GM06990 (cell line): ENCODE measurements at places on chromosomes 12 and 14.

DNA sequence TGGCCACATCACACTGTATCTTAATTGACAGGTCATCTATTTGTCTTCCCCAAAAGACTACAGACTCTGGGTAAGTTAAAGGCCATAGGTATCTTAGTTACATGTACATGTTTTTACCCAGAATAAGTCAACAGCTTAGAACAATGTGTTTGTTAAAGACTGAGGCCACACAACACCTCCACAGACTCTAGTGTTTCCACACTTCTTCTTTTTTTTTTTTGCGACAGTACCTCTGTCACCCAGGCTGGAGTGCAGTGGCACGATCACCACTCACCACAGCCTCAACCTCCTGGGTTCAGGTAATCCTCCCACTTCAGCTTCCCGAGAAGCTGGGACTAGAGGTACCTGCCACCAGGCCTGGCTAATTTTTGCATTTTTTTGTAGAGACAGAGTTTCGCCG lies 1.3 kb downstream of the GPN3 start:
- no peak for DNase-seq

- no peak for DNase-seq
These were observed 14.3 kb upstream of the PAPLN start for GRCh38 chr14:73223049-73223448.

GRCh38 chr12:122753319-122753650 lies 661 bp downstream of the DENR start:
- DNase-seq, result no peak

- no peak for DNase-seq
These were observed 19.8 kb upstream of the PRKAG1 start for GRCh38 chr12:49038291-49038955.

- DNase-seq, result no peak
These were observed 14.6 kb upstream of the HDAC7 start for GRCh38 chr12:47834199-47834903.

DNA sequence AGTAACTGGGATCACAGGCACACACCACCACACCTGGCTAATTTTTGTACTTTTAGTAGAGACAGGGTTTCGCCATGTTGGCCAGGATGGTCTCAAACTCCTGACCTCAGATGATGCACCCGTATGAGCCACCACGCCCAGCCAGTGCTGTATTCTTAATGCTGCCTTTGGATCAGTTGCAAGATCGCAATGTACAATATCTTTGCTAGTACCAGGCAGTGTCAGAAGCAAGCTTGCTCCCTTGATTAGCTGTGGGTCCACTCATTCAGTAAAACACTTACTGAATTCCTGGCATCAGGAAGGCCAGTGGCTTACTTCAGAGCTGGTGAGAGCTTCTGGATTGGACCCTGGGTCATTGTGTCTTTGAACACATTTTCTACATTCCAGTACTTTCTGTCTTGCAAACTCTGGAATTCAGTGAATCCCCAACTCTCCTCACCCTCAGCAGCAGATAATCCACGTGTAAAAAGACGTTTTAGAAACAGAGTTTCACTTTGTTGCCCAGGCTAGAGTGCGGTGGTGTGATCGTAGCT lies 1183.7 kb downstream of the AACS start:
- DNase-seq, result no peak

DNA sequence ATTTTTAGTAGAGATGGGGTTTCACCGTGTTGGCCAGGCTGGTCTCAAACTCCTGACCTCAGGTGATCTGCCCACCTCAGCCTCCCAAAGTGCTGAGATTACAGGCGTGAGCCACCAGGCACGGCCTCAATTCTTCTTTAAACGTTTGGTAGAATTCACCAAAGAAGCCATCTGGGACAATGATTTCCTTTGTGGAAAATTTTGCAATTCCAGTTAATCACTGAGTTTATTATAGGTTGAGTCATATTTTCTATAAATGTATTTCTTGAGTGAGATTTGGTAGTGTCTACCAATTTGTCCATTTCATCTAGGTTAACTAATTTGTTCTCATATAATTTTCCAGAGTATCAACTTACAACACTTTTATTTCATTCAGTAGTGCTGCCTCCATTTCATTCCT lies 683.9 kb upstream of the TMEM132C start:
- DNase-seq, result no peak

DNA sequence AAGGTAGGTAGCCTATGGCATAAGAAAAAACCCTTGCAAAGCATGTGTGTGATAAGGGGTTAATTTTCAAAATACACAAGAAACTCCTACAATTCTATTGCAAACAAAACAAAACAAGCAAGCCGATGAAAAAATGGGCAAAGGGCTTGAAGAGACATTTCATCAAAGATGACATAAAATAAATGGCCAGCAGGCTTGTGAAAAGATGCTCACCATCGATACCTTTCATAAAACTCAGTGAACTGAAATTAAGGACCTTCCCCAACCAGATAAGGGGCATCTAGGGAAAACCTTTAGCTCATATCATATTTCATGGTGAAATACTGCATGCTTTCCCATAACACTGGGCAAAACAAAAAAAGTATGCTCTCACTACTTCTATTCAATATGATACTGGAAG lies 131.2 kb downstream of the PPM1H start:
- DNase-seq, result no peak

DNA sequence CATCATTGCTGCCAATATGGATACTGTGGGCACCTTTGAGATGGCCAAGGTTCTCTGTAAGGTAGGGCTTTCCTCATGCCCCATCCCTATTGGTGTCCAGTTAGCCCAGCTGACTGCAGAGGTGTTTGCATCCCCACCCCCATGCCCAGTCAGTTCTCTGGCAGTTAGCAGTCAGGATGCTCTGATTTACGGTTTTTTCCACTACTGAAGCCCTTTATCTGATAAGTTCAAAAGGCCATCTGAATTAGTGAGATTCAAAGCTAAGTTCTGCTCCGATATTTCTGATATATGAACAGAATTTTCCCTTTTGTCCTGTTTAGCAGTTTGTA lies 773 bp downstream of the GMPR2 start:
- no peak for DNase-seq
